ENCODE measurements at places on chromosomes 3 and 15.

- no peak for DNase-seq
Observed at GRCh38 chr15:87939848-87940457, 316.6 kb downstream of the NTRK3 start.

DNA sequence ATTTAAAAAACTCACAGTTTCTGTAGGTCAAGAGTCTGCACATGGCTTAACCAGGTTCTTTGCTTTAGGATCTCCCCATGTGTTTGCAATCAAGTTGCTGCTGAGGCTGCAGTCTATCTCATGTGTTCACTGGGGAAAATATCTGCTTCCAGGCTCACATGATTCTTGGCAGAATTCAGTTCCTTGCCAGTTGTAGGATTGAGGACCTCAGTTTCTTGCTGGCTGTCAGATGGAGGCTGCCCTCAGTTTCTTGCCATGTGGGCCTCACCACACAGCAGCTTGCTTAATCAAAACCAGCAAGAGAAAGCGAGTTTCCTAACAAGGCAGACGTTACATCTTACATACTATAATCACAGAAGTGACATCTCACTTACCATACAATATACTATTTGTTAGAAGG, 10.0 kb upstream of the TBC1D5 start:
- DNase-seq: no peak

GRCh38 chr3:34016925-34017587, 218.6 kb downstream of the PDCD6IP start:
- peak; percentile 83 for DNase-seq

DNA sequence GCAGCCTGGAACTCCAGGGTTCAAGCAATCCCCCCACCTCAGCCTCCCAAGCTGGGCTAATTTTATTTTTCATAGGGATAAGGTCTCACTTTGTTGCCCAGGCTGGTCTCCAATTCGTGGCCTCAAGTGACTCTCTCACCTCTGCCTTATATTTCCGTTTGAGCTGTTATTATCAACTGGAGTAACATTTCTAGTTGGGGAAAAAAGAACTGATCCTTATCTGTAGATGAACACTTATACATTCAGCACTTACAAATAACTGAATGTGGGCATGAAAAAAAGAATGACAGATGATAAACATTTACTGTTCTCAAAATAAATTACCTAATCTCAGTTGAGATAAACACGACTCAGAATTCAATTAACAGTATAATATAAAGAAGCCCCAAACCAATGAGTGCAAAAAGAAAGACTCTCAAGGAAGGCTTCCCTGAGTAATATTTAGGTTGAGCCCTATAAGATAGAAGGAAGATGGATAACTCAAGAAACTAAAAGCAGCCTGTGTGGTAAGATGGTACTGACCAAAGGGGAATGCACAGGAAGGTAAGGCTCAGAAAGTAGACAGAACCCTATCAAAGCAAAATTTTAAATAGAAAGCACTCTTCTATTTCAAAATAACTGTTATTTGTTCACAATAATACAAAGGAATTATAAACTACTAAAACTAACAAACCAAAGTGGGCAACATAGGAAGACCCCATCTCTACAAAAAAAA, 11.8 kb downstream of the UBE3A start:
- DNase-seq: no peak

DNA sequence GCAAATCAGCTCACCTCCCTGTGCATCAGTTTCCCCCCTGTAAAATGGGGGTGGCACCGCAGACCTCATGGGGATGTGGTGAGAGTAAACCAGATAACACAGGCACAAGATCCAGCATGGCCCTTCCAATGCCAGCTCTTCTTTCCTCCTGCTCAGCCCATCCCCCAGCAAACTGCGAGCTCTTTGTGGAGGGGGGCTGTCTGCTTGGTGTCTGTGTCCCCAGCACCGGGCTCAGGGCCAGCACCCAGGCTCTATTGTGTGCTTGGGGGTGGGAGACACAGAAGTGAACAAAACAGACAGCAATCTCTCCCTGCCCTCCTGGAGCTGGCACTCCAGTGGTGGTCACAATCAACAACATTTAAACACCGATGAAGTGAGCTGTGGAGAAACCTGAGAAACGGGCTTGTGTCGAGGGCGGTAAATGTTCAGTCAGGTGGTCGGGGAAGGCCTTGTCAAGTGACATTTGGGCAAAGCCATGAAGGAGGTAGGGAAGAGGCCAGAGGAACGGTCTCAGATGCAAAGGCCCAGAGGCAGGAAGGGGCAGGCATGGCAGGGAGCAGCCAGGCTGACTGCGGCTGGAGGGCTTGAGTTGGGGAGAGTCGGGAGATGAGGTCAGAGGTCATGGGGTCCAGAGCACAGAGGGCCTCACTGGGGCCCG, 28.4 kb downstream of the GRIP2 start:
- DNase-seq: no peak

DNA sequence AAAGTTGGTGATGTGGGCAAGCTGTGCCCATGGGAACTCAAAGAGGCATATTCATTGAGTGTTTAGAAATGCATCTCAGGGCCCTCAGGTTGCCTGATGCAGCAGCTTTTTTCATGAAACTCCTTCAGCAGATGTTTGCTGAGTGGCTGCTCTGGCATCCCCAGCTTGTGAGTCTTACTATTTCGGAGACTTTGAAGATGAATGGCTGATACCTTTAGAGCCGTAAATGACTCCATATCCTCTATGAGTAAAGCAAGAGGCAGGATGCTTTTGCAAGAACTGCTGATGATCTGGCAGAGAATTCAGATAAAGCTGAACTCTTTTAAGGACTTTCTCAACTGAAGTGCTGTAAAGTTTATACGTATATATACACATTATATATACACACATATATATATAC, 384.3 kb downstream of the CACNA2D3 start:
- no peak for DNase-seq

DNA sequence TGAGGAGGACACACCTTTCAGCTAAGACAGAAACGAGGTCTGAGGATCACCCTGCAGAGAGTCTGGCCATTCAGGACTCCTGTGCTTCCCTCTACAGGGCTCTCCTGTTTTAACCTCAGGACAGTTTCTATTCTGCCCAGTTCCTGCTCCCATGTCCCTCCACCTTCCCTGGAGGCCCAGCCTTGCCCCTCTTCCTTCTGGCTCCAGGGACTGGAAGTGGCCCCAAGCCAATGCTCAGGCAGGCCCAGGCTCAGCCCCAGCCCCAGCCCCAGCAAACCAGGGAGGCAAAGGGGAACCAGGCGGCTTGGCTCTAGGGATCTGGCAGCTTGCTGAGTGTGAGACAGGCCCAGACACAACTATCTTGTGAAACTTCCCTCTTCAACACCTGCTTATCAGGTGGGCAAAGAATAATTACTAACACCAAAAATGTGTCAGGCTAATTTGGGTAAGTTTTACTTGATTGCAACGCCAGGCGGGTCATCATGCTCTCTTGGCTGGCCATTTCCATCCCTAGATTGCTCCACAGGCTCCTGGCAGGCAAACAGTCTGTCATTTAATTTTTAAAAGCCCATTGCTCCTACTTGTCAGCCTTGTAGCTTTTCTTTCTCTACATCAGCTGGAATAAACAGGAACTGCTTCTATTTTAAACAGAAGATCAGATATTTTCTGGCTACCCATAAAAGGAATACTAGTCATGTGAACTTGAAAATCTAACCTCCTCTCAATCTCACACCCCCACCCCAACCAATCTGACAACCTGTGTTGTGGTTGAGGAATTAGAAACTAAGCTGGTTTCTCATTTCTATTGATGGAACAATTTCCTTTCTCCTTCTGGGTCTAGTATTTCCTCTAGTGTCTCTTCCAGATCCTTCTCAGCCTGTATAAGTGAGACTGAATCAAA, 33.5 kb downstream of the UPK1B start:
- DNase-seq: peak; percentile 90

DNA sequence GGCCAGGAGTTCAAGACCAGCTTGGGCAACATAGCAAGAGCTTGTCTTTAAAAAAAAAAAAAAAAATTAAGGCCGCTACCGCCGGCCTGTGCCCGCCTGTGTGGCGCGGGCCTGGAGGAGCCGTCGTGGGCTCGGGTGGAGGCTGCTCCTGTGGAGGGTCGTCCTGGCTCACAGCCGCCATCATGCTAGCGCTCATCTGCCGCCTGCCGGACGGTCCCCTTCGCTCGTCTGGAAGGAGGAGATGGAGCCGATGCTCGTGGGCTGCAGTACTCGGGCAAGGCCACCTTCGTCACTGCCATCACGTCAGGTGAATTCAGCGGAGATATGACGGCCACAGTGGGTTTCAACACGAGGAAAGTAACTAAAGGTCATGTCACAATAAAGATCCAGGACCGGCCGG, 37.4 kb downstream of the TFRC start:
- no peak for DNase-seq

- peak; percentile 80 for DNase-seq
Observed at GRCh38 chr3:147298511-147298982, 107.8 kb downstream of the ZIC4 start.

DNA sequence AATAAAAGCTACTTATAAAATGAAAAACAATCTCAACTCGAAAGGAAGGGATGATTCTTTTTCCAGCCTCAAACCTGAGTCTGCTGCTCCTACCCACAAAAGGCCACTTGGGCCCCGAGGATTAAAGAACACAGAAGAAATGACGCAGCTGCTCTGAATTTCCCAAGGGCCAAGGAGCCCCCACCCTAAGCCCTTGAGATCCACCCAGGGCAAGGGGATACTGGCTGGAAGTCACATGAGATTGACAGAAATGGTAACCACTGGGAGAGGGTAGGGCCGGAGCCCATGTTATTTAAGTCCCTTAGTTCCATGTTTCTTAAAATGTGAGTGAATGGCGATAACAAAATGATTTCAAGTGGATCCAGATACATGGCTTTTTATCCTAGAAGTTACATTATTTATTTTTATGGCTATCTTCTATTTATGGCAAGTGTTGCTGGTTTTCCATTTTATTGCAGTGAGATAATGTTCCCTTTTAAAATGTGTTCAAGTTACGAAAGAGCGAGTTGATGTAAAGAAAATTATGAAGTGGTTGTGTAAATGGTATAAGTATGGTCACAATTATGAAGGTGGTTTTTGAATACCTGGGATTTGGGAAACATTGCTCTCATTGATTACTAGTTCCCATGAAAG, 16.8 kb downstream of the IGDCC4 start:
- DNase-seq: no peak

- DNase-seq: peak; percentile 81
Observed at GRCh38 chr15:87752250-87752951, 504.1 kb downstream of the NTRK3 start.

DNA sequence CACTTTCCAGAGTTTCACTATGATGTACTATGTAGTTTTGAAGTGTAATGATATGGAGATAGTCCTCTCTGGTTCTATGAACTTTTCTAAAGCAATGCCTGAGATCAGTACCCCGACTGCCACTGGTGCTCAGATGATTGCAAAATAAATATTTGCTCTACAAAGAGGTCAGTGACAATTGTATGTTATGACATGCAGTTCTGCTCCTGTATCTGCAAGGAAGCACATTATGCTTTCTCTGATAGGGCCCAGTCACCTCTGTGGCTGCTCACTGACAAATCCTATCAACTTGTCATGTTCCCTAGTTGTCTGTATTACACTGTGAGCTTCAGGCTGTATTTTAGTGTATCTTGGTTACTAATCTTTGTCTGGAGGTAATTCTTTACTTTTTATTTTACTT, 362.6 kb downstream of the ROBO1 start:
- no peak for DNase-seq

GRCh38 chr3:43932921-43933320, 242.2 kb downstream of the ABHD5 start:
- DNase-seq: no peak

DNA sequence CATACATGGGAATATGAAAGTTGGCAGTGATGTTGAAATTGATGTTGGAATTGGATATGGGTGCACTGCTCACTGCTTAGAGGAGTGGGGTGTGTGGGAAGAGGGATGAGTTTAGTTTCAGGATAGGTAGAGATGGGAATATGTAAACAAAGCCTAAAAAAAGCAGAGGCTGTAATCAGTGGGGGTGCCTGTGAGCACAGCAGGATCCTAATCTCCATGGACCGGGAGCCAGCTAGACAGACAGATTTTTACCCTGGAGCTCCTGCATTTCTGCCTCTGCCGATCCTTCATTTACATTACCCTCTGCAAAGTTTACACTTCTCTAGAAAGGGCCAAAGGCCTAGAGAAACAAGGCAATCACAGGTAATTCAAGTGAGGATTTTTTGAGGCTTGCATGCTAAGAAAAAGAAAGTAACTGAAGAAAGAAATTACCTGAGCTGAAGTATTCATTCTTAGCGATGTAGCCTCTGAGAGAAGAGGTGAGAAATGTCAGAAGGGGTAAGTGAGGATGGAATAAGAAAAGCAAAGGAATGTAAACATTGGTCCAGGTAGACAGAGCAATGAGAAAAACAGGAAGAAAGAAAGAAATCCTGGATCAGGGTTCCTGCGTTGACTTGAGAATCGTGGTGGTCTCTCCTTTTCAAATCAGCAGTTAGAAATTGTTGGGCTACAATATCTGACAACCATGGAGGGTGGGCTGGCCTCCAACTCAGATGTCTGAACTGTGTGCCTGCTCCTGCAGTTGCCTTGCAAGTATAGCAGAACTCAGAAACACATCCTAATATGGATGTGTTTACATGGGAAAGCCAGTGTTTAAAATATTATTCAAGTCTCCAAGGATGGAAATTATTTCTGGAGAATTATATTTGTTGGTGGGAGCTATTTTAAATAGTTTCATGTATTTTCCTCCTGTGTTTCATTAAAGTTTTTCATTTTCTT, 79.8 kb downstream of the CRTC3 start:
- DNase-seq: no peak

DNA sequence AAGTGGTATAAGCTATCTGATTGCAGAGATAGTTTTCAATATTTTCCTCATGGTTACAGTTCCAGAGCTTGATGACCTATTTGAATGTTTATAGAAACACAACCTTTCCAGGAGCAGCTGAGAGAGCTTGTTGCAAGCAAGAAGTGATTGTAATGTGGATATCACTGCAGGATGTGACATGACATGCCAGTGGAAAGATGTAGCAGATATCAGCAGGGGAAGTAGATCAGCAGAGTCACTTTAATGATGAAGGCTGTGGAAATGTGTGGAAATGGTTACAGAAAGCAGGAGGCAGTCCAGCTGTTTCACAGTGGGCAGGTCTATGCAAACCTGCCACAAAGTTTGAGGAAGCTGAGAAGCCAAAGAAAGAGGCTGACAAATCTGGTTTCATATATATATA, 21.0 kb downstream of the TMEM158 start:
- DNase-seq: peak; percentile 34

- DNase-seq: peak; percentile 83
Observed at GRCh38 chr3:194395212-194395611, 3.9 kb downstream of the GP5 start.

- peak; percentile 70 for DNase-seq
Observed at GRCh38 chr15:56019060-56019793, 25.8 kb upstream of the NEDD4 start.

DNA sequence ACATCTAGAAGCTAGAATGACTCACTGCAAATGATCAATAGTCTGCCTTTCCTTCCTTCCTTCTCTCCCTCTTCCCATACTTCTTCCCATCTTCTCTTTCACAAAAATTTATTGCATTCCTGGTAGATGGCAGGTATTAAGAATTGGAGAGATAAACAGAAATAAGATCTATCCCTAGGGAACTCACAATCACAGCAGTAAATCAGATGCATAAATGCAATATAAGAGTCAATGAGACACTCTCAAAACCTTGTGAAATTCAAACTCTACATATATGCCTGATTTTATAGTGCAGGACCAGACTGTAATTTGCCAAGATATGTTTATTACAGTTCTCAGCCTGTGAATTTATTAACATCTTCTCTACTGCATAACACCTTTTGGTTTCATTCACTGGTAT, 78.3 kb upstream of the ARL6 start:
- DNase-seq: no peak

- no peak for DNase-seq
Observed at GRCh38 chr3:22606461-22606860, 596.7 kb upstream of the UBE2E2 start.

Data from epithelial cell of esophagus (primary cell).